ENCODE measurements at places on chromosomes 1 and 21.

- DNase-seq, result no peak
These were observed 59.5 kb downstream of the IRF2BP2 start for GRCh38 chr1:234550341-234551031.

DNA sequence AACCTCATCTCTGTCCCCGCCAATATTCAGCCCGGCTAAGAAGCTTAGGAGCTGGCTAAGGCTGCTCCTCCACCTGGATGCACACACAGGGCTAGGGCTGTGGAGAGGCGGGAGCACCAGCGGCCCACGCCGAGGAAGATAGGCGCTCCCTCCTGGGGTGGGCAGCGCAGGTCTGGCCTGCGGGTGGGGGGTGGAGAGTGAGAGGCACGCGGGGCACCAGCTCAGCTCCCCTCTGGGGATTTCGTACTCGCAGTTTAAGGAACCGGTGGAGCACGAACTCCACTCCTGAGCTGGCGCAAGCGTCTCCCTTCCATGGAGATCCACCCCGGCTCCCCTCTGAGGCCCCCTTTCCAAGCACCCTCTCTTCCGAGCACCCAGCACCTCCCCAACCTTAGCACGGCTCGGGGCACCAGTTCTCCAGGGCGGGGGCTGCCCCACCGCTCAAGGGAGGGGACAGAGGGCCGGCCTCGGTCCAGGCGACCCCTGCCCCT is 433 bp upstream of the KAZN start:
- DNase-seq, result no peak

DNA sequence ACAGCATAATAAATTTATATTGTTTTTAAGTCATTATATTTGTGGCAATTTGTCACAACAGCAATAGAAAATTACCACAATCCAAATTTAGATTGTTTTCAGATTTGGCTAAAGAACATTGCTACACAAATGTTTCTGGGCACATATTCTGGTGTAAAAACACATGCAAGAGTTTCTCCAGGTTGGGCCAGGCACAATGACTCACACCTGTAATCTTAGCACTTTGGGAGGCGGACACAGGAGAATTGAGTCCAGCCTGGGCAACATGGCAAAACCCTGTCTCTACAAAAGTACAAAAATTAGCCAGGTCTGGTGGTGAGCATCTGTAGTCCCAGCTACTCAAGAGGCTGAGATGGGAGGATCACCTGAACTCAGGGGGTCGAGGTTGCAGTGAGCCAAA is 8.4 kb downstream of the ERO1B start:
- no peak for DNase-seq

- no peak for DNase-seq
These were observed 221.5 kb downstream of the GRIK1 start for GRCh38 chr21:29718081-29718815.

- DNase-seq, result no peak
These were observed 10.1 kb downstream of the EYA3 start for GRCh38 chr1:28078262-28078661.

DNA sequence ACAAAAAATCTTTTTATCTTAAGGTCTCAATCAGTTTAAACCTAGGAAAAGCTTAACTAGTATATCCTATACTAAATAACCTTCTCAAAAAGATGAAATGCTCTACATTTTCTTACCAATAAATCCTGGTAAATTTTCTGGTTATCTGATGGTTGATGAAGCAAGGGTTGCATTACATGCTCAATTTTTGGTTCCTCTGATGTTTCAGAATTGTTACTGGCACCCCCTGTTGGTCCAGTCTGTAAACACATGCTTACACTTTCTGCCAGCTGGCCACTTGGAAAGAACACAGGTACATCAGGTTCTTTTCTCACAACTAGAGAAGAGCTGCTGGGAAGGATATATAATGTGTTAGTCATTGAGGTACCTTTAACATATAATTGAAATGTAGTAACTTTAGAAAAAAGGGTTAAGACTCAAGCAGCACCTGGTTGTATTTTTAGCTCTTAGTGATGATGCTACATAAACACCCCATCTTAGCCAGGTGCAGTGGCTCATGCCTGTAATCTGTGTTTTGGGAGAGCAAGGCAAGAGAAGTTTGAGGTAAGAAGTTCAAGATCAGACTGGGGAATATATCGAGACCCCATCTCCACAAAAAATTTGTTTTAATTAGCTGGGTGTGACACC is 30.9 kb upstream of the TAL1 start:
- peak; percentile 64 for DNase-seq

DNA sequence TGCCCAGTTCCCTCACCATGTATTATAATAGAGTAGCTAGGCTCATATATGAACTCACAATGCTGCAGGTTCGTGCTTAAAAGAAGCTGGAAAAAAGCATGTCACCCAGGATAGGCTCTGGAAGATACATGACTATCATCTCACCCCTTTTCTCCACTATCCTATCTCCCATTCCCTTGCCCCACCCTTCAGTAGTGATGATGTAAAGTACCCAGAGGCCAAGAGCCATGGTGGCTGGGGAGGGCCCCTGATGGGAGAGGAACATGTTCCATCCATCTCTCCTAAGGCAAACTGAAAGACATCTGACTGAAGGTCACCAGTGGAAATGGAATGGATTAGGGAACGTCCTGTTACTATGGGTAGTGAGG is 20.3 kb upstream of the RBBP5 start:
- DNase-seq, result no peak

- DNase-seq, result no peak
These were observed 990.0 kb downstream of the KCNT2 start for GRCh38 chr1:195618287-195618686.

GRCh38 chr1:81597720-81598426 is 202.9 kb upstream of the ADGRL2 start:
- no peak for DNase-seq

DNA sequence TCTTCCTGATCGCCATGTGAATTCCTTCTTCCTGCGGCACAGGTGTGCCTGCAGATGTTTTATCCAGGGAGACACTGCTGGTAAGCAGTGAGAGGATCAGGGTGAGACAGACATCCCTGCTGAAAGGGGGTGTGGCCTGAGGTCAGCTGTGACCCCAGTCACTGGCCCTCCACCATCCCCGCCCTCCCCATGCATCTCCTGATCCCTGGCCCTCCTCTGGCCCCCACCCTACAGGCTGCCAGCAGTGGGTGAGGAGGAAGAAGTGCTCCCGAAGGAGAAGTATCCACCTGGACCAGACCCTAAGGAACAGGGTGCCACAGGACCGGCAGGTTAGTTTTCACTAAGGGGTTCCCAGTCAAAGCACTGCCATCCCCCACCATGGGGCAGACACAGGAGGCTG is 85.3 kb downstream of the GLIS1 start:
- DNase-seq, result no peak

GRCh38 chr21:41613533-41613909 is 105.6 kb upstream of the TMPRSS2 start:
- DNase-seq, result no peak

DNA sequence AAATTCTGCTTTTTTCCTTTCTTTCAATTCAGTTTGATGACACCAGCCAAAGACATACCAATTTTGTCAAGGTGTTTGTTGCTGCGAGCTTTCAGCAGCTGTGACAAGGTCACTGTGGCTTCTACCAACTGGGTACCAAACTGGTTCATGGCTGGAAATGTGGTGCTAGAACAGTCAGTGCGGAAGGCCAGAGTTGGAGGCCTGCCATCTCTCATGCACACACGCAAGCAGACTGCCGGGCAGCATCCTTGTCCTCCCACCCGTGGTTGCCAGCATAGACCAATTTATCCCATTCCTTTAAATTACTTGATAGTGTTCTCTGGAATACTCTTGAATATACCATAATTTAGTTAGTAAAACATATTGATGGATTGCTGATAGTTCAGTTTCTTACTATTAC is 79.9 kb upstream of the GPR52 start:
- DNase-seq, result no peak

GRCh38 chr1:225697428-225697827 is 44.5 kb upstream of the ENAH start:
- peak; percentile 93 for DNase-seq

DNA sequence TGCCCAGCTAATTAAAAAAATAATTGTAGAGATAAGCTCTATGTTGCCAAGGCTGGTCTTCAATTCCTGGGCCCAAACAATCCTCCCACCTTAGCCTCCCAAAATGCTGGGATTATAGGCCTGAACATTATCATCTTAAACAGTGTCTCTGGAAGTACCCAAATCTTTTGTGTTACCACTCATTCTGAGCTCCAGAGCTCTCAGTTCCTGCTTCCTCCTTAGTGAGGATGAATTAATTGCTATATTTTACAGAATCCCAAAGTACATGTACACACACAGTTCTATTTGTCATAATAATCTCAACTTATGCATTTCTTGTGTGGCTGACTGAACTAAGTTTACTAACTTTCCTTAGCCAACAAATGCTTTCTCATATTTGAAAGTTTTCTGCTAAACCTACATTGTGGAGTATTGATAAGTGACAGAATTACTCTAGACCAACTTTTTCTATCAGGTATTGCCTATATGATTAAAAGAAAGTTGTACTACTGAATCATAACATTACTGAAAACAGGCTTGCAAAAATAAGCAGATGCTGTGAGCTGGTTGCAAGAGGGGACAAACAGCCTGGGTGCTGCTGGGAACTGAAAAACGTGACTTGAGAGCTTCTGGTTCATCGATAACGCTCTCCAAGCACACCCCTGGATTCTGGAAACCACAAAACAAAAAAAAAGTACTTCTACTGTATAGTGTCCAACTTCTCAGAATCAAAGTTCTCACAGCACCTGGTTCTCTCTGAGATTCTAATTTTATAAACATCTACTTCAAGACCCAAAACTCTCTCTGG is 15.3 kb downstream of the VAV3 start:
- DNase-seq, result no peak

- no peak for DNase-seq
These were observed 27.4 kb downstream of the PALMD start for GRCh38 chr1:99673315-99673714.

GRCh38 chr1:212916481-212917133 is 33.7 kb upstream of the VASH2 start:
- DNase-seq, result peak; percentile 94
